ENCODE measurements at places on chromosomes 12 and 14.
A peak's percentile ranks its signal among the peaks of the same experiment; 100 is the strongest.

DNA sequence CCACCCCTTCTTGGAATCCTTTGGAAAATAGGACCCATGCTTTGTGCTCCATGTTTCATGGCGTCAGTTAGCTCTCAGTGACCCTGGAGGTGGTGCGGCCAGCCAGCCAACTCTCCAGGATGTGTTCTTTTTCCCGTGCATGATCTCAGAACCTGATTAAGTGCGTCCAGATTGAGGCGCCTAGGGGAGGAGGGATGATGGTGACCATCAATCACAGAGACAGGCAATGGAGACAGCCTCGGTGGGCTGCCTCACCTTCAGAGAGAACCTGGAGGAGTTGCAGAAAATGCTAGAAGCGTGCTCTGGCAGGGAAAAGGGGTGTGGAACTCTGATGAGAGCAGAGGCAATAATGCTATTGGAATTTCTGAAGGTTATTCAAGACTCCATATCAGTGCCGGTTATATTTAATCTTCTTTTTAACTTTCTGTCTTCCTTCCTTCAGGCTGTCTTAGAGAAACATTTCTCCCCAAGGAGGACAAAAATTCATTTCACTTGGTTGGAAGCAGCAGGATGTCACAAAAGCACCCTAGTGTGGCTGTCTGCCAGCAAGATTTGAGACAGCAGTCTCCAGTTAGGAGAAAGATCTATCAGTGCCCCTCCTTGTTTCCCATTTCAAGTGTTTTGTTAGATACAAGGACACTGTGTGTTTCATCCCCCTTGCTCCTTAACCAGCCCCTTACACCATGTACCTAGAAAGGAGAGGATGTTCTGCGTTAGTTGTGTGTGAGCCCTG is 53.3 kb upstream of the IGF1 start:
- DNase-seq: no peak

GRCh38 chr14:21317398-21317797 is 37.5 kb downstream of the RPGRIP1 start:
- no peak for DNase-seq

GRCh38 chr12:52356762-52357580 is 10.3 kb downstream of the KRT85 start:
- DNase-seq: no peak

DNA sequence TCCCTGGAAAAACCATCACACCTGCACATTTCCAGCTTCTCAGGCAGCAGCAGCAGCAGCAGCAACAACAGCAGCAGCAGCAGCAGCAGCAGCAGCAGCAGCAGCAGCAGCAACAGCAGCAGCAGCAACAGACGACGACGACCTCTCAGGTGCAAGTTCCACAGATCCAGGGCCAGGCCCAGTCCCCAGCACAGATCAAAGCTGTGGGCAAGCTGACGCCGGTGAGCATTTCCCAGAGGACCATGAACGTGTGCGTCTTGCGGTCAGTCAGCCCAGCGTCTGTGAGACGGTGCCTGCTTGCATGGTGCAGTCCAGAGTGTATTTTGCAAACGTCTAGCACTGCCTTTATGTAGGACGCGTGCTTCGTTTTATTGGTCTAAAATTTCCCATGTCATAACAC is 81.6 kb downstream of the DDX51 start:
- no peak for DNase-seq

GRCh38 chr12:82474181-82474797 is 116.0 kb downstream of the METTL25 start:
- no peak for DNase-seq

GRCh38 chr14:61025251-61026223 is 44.5 kb downstream of the SLC38A6 start:
- DNase-seq: peak; percentile 75

DNA sequence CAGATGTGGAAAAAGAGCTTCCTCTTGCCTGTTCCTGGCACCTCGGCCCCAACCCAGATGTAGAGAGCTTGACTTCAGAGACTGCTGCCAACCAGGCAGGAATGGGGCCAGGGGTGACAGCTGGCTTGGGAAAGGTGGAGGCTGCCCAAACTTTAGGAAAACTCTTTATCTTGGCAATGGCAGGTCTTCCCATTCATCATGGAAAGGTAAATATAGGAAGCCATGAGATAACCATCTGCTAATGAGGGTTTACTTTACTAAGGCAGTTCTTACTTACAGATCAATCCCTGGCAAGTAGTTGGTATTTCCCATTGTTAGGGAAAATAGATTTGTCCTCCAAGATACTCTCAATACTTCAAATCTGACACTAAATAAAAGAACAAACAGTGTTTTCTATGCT is 143.1 kb upstream of the NUDT4 start:
- DNase-seq: no peak

DNA sequence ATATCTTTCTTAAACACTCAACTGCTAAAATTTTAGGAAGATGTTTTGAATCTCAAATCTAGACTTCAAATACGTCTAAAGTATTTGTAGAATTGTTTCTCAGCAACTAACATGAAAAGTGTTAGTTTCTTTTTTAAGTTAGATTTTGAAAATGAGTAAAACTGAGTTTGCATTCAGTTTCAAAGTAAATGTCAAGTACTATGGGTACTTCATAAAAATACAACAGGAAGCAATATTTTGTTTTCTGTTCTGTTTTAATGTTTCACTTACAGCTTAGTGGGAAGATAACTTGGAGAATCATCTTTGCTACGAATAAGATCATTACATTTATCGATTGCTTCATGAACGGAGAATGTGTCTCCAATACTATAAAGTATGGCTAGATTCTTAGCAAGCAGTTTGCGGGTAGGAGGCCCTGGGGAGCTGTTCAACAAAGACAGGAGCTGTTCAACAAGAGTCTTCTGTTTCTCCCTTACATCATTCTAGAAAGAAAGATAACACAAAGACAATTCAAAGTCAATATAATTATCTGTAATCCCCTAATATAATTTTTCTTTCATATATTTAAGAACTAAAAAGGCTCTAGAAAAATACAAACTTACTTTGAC is 20.2 kb downstream of the HEATR5A start:
- DNase-seq: no peak

GRCh38 chr14:76773188-76773885 is 12.1 kb downstream of the VASH1 start:
- peak; percentile 83 for DNase-seq

GRCh38 chr14:72503696-72504368 is 390.1 kb downstream of the DPF3 start:
- DNase-seq: no peak

DNA sequence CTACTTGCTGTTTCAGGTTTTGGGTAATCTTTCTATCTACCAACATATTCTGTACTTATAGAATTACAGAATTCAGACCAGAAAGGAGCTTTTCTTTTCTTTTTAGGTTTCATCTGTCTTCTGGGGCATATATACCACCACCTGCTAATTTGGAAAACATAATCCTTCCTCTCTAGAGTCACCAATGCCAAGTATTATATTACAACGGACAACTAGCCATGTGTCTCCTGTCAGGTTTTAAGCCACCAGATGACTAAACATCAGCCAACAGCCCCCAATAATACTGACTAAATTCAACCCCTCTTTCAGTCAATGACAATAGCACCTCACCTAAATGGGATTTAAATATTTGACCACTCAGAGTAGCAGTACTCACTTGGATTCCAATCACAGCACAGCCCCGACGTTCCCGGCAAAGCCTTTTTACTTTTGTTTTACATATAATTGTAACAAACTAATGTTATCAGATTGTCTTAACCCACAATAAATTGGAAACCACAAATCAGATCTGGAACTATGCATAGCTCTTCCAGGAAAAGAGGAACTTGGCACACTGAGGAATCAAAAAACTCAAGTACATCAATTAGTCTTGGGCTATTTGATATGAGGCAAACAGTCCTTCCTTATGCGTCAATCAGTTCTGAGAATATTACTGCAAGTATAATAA is 13.5 kb downstream of the SLC11A2 start:
- DNase-seq: no peak

DNA sequence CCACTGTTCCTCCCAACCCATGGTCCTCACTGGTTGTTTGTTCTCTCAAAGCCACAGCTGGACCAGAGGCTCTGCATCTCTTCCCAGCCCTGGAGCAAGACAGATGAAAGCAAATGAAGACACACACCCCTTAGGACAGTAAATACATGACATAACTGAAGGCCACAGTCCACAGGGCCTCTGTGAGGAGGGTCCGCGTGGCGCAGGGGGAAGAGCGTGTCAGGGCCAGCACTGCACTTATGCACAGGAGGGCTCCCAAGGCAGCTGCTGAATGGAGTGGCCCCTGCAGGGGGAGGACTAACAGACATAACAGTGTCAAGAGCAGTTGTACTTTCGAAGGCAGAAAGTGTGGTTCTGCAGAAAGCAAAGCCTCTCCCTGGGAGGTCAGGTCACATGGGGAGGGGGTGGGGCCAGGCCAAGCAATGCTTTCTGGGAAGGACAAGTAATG is 79.9 kb downstream of the CHGA start:
- DNase-seq: no peak

- DNase-seq: peak; percentile 40
Observed at GRCh38 chr14:92144708-92145107, 22.9 kb downstream of the CPSF2 start.

- no peak for DNase-seq
Observed at GRCh38 chr14:78130356-78130755, 39.8 kb upstream of the NRXN3 start.

DNA sequence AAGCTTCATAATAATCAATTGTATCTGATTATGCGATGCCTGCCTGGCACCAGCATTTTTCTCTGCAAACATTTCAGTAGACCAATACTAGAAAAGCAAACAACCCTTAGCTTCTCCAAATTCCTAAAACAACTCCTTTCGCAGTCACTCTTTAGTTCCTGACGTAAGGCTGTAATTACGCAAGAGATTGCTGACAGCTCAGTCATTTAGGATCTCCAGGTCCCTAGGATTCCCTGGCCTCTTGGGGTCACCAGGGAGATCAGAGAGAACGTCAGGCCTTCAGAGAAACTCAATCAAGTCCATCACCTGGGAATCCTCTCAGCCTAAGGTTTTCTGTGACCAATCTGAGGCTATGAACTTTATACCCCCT is 390.6 kb downstream of the PAWR start:
- peak; percentile 81 for DNase-seq

DNA sequence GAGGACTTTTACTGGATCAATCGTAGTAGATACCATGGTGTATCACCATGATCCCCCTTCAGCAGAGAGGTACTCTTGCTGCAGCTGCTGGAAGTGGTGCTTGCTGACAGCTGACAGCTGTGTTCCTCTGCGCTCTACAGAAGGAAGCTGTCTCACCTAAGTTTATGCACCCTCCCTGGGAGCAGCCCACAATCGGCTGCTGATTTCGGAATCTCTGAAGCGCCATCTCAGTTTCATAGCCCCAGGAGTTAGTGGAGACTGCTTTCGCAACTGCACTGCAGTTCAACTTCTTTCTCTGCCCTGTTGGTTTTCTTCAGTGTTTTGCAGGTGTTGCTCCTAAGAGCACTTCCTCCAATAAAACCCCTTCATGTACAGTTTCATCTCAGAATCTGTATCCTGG is 237.9 kb downstream of the PAWR start:
- peak; percentile 52 for DNase-seq

- DNase-seq: peak; percentile 52
Observed at GRCh38 chr12:64691795-64692583, 67.2 kb downstream of the GNS start.

DNA sequence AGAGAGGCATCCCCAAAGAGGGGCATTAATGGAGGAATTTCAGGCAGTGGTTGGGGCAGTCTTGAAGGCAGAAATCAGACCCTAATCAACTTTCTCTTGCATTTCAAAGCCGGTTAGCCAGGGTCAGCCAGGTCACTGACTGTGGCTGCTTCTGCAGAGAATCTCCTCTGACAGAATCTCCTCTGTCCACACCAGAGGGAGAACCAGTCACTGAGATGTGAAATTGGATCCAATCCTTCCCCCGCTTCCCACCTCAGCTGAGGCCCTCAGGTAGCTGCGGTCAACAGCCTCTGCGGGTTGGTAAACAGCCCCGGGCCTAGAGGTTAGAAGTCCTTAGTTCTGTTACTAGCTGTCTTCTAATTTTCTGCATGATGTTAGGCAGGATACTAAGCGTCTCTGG is 39.8 kb upstream of the NUAK1 start:
- DNase-seq: no peak

DNA sequence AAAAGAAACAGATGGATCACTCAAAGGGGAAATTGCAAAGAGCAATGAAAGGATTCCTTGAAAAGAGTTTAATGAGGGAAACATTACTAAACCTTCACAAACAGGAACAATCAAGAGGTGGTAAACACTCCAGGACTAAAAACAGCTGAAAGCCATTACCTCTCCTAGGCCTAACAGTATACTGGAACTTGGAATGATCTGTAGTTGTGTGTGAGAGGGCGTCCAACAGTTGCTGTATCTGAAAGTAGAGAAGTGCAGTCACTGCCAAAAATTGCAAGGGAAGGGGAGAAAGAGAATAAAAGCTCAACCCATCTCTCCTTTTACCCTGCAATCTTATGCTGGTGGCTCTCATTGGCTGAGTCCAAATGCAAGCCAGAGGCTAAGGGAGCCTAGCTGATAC is 17.0 kb upstream of the MIS18BP1 start:
- DNase-seq: no peak

- DNase-seq: no peak
Observed at GRCh38 chr14:23572836-23573235, 5.2 kb upstream of the AP1G2 start.

- no peak for DNase-seq
Observed at GRCh38 chr14:96634481-96634880, 132.3 kb downstream of the PAPOLA start.

DNA sequence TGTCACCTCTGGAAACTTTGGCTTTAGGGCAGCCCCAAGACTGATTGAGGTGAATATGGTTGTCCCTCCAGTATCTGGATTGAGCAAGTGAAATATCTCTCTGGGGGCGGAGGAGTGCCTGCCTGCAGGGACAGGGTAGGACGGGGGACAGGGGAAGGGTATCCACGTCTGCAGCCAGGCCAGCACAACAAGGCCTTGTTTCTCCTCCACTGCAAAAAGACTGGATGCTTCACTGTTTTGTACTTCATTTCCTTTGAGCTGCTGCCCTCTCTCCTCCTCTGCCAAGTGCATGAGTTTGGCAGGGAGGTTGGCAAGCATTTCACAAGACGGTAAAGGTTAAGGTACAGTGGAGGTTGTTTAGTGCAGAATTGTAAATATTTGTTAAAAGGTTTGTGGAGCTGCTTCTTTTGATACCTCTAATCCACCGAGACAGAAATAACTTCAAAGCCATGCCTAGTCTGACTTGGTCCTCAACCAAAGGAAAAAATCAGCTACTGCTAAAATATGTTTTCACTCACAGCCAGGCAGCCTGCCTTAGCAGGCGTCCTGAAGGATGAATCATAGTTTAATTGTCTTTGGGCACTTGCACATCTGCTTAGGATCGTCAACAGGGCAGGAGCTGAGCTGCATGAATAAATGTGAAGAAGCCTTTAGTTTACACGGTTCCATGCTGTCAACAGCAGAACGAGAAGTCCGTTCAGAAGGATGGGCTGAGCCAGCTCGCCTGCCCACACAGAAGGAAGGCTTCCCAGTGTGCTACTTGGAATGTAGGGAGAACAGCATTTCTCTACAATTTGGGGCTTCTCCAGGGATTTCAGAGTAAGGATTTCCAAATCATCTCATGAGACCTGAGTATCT is 269.7 kb downstream of the TTC6 start:
- DNase-seq: peak; percentile 36

DNA sequence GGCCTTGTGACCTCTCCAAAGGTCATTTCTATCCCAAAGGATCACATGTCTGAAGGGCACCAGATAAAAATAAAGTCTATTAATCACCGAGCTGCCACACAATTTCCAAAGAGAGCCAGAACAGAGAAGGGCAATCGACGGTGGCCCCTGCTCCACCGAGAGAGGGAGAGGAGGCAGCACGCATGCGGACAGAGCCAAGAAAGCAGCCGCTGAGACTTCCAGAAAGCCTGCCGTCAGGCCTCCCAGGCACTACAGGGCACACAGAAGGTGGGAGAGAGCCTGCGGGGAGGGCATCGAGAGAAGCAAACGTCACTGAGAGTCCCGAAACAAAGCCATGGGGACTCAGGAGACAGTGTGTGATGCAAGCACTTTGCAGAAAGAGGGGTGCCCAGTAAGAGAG is 182.0 kb downstream of the DPF3 start:
- no peak for DNase-seq
